Tibial nerve (tissue), 4 donors: ENCODE measurements at places on chromosomes 1 and 21. TPM values are rescaled to one million over a fixed set of nuclear protein-coding genes. Genes with fewer than 3 reads are reported as not detected.

The HSD11B1 gene
- 21.3 TPM for total RNA-seq

- no peak for DNase-seq
Observed at GRCh38 chr1:31374511-31375196, 1.8 kb upstream of the FABP3 start.

DNA sequence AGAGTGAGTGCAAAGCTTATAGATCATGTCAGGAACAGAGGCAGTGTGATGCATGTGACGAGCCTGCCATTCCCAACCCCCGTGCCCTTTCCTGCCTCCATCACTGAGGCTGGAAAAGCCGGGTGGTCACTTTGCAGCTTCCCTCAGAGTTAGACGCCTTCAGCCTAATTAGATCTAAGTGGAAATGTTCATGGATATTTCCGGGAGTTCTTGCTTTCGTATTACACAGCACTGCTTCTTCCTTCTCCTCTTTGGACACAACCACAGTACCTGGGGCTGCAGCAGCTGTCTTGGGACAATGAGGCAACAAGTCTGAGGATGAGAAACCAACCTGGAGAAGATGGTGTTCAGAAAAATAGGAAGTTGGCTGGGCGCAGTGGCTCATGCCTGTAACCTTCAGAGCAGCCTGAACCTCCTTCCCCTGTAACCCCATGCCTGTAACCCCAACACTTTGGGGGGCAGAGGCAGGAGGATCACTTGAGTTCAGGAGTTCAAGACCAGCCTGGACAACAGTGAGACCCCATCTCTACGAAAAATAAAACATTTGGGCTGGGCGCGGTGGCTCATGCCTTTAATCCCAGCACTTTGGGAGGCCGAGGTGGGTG, 24.5 kb downstream of the SERINC2 start:
- no peak for DNase-seq

The IRF6 gene
- 1.8 TPM for total RNA-seq

- DNase-seq: peak; percentile 32
Observed at GRCh38 chr1:100606438-100606837, 68.5 kb downstream of the GPR88 start.

DNA sequence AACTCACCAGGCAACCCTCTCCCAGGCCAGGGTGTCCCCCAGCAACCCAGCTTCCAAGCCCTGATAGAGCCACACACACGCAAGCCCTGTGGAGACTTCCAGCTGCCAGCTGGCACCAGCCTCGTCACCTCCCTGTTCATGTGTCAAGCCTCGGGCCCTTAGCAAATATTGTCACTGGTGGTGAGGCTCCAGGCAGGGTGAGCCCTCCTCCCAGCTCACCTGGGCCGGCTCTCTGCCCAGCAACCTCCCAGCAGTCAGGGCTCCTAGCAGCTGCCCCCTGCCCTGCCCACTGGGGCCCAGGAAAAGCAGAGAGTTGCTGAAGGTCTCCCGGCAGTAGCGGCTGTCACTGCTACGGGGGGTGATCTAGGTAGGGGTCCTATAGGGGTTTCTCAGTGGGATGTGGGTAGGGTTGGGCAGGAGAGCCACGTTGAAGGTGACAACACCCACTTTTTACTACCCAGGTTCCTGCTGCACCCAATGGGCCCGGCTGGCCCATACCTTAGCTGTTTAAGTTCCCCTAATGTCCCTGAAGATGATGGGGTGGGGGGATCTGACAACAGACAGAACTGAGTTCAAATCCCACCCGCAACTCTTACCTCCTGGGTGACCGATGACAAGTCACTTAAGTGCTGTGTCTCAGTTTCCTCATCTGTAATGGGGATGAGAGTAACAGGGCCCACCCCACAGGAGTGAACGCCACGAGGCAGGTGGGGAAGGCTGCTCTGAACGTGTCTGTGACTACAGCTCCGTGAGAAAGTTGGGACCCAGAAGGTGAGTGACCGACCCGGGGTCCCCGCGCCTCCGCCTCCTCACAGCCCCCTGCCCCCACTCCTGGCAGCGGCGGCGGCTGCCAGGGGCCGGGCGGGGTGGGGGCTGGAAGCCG, 678 bp downstream of the TTC39A start:
- no peak for DNase-seq

- no peak for DNase-seq
Observed at GRCh38 chr1:81430955-81431623, 369.6 kb upstream of the ADGRL2 start.

The FBXO2 gene
- 10.3 TPM for total RNA-seq

- DNase-seq: no peak
Observed at GRCh38 chr1:86616871-86617270, 70.0 kb downstream of the CLCA4 start.

DNA sequence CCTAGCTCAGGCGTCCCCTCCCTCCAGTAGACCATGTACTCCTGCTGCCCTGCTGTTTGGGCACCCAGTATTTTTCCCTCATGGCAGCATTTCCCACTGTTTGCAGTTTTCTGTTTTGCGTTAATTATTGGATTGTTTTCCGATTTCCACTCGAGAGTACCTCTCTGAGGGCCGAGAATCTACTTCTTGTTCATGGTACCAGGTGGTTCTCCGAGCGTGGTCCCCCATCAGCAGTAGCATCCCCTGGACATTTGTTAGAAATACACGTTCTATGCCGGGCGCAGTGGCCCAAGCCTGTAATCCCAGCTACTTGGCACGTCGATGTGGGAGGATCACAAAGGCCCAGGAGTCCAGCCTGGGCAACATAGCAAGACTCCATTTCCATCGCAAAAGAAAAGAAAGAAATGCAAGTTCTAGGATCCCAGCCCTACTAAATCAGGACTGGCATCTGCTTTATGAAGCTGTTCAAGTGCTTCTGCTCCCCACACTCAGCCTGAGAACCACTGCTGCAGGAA, 690 bp downstream of the RRP1 start:
- DNase-seq: no peak

DNA sequence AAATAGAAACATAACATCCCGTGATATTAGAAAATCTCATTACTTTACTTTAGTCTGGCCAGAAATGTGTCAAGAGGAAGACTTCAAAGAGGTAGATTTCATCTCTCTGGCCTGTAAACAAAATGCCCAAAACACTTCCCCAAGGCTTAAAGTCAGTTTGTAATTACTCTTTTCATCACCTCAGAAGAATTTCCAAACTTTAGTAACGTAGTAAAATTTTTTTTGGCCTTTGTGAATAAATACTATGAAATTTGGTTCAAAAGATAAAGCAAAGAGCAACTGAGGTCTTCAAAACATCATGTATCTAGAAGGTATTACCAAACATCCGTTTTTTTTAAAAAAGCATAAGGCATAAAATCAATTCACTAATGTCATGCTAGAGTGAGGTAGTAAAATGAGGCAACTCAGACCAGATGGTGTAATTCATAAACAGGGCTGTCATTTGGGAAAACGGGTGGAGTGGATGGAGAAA, 51.4 kb downstream of the LEPR start:
- no peak for DNase-seq

The MAB21L3 gene
- total RNA-seq: not detected

The LAX1 gene
- 1.1 TPM for total RNA-seq

- DNase-seq: no peak
Observed at GRCh38 chr1:248802454-248802853, 23.3 kb downstream of the SH3BP5L start.

The GBP2 gene
- total RNA-seq: 71.0 TPM

DNA sequence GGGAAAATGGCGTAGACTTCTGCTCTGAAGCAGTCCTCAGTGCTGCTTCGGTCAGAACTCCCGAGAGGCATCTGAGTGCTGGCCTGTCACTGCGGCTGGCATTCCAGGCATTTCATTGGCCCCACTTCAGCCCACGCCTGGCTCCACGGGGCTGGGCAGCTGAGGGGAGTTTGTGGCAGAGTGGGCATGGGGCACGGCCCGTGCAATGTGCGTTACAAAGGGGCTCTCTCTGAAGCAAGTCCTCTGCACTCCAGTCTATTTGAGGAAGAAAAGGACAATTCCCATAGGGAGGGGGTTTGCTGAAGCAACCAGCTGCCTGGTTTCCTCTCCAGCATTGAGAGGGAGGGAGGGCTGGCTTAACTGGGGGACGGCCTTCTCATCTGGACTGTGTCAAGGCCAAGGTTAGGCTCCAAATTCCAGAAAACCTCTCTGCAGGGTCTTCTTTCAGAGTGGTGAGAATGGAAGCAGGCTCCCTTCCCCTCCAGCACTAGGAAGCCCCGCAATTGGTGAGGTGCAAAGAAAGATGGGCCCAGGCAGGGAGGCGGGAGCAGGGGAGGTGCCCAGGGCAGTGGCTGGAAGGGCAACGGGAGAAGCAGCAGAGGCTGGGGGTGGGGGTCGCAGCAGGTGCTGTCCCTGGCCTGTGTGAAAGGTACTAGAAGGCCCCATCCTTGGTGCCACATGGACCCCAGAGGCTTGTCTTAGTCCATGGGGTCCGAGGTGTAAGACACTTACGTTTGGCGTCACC, 21.1 kb upstream of the GPR157 start:
- DNase-seq: no peak

- no peak for DNase-seq
Observed at GRCh38 chr21:46361935-46362334, 38.0 kb downstream of the PCNT start.

DNA sequence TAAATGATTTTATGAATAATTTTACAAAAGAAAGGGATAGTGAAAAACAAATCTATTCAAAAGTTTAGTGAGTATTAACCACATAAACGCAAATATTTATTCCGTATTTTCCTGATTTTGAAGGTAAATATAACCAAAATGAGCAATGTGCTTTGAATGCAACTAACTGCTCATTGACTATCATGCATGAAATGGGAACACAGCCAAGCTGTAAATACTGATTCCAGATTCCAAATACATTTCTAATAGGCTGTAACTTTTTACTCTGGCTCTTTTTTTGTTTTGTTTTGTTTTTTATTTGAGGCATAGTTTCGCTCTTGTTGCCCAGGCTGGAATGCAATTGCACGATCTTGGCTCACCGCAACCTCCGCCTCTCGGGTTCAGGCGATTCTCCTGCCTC, 41.8 kb downstream of the SELENOF start:
- DNase-seq: no peak

The RCAN1 gene
- total RNA-seq: 66.6 TPM

GRCh38 chr1:153791648-153792253, 16.5 kb downstream of the SLC27A3 start:
- no peak for DNase-seq

The S100A5 gene
- total RNA-seq: not detected

DNA sequence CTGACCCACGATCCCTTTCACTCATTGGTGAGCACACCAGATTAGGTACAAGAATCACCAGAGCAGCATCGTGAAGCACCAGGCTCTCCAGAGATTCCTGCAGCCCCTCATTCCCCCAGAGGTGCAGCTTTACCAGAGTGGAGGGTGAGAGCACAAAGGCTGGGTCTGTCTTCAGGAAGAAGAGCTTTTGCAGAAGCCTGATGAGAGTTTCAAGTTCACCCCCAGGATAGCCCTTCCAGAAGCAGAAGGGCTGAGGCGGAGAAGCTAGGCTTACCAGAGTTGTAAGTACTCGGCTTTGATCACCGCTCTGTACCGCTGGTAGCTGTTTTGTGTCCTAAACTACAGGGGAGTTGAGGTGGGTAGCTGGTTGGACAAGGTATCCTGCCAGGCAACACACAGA, 3.1 kb downstream of the TSSK3 start:
- DNase-seq: no peak

DNA sequence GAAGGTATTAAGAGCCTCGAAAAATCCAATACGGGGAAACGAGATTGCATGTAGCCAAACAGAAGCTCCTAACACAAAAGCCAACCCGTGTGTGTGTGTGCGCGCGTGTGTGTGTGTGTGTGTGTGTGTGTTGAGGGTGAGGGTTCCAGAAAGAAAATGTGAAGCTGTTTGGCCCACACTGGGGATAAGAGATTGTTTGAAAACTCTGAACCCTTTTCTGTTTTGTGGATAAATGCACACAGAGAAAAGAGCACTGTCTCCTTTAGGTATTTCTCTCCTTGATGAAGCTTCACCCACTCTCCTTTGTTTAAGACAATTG, 1.9 kb downstream of the WLS start:
- DNase-seq: no peak

DNA sequence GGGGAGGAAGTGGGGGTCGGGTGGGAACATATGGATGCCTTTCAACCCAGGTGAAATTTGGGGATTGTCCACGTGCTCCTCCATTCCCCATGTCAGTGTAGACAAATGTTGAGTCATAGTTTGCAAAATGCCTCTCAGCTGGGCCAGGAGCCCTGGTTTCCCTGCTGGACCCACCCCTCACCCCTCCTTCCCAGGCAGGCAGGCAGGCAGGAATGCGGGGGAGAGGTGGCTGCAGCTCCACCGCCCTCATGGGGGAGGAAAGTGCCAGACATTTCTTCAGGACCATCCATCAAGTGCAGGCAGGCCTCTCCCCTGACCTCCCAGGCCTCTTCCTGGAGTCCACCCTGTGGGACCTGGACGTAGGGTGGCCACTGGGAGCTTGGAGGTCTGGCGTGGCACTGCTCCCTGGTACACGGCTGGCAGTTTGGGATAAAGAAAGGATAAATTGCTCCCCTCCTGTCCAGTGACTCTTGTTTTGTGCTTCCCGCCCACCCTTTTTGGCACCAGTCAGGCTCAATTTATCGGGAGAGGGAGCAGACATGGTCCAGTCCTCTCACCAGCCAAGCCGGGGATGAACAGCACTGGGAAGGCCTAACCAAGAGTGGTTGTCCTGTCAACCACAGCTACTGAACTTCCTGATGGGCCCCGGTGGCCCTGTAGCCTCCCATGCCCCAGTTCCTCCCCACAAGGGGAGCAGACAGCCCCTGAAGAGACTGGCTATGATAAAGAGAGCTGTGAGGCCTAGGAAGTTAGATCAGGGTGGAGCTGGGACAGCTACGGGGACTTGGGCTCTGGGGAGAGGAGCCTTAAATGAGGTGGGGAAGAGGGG, 18.9 kb downstream of the NPR1 start:
- no peak for DNase-seq

The TEDDM1 gene
- not detected for total RNA-seq

The NLRP3 gene
- total RNA-seq: 3.7 TPM

DNA sequence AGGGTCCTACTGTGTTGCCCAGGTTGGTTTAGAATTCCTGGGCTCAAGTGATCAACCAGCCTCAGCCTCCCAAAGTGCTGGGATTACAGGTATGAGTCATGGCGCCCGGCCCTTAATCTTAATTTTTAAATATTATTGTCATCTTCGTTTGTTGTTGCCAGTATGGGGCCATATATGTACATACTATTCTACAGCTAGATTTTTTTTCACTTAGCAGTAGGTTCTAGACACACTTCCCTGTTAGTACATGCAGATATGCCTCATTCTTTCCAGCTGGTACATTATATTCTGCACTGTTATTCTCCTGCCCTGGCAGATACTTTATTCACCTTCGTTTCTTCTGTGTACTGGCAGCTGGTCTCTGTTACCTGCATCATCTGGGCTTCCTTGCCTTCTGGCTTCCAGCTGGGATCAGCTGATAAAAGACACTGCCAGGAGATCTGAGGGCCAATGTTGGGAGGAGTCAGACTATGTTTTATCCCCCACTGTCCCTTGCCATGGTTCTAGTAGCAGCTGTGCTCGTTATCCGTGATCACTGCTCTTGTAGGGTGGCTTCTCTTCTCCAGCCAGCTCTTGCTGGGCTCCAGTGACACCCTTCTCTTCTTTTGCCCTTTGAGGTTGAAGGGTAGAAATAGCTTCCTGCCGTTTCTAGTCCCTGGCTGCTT, 24.7 kb downstream of the ST3GAL3 start:
- DNase-seq: no peak
